Activated naive CD8-positive, alpha-beta T cell treated with anti-CD3 and anti-CD28 coated beads for 36 hours (primary cell): ENCODE measurements at places on chromosomes 5 and 9. TPM values are rescaled to one million over a fixed set of nuclear protein-coding genes. Genes with fewer than 3 reads are reported as not detected.
A peak's percentile ranks its signal among the peaks of the same experiment; 100 is the strongest.

MTRR gene
- total RNA-seq = 67.2 TPM

NUTM2G gene
- total RNA-seq = not detected

- no peak for DNase-seq
Measured at GRCh38 chr5:9263656-9264055, 282.2 kb downstream of the SEMA5A start.

GRCh38 chr5:95823738-95824609, 1.4 kb upstream of the GLRX start:
- DNase-seq = peak; percentile 53

GRCh38 chr9:13956107-13956506, 357.8 kb downstream of the NFIB start:
- DNase-seq = no peak

DRD1 gene
- not detected for total RNA-seq

PCDHB6 gene
- not detected for total RNA-seq

DNA sequence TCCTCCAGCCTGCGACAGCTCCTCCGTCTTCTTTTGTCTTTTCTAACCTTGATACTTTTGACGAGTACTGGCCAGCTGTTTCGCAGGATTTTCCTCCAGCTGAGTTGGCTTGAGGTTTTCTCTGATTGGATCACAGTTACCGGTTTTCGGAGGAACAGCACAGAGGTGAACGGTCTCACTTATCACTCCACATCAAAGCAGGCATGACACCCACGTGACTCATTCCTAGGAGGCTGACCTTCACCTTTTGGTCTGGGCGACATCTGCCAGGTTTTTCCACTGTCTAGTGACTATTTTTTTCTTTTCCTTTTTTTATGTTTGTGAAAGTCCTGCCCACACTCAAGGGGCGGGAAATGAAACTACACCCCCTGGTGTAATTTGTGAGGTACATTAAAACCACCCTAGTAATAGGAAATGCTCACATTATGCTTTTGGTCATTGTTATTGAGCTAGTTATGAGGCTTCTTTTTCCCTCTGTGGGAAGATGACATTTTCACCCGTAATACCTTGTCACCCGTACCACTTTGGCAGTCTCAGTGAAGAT, 319.2 kb downstream of the GADD45G start:
- peak; percentile 76 for DNase-seq

CNTNAP3B gene
- not detected for total RNA-seq

DNA sequence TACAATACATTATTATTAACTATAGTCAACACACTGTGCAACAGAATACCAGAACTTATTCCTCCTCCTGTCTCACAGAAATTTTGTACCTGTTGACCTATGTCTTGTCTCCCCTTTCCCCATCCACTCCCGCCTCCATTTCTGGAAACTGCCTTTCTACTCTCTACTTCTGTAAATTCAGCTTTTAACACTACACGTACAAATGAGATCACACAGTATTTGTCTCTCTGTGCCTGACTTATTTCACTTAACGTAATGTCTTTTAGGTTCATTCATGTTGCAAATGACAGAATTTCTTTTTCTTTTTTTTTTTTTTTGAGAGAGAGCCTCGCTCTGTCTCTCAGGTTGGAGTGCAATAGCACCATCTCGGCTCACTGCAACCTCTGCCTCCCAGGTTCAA, 19.5 kb downstream of the MEF2C start:
- DNase-seq = no peak

ARHGAP26 gene
- 11.0 TPM for total RNA-seq

DNA sequence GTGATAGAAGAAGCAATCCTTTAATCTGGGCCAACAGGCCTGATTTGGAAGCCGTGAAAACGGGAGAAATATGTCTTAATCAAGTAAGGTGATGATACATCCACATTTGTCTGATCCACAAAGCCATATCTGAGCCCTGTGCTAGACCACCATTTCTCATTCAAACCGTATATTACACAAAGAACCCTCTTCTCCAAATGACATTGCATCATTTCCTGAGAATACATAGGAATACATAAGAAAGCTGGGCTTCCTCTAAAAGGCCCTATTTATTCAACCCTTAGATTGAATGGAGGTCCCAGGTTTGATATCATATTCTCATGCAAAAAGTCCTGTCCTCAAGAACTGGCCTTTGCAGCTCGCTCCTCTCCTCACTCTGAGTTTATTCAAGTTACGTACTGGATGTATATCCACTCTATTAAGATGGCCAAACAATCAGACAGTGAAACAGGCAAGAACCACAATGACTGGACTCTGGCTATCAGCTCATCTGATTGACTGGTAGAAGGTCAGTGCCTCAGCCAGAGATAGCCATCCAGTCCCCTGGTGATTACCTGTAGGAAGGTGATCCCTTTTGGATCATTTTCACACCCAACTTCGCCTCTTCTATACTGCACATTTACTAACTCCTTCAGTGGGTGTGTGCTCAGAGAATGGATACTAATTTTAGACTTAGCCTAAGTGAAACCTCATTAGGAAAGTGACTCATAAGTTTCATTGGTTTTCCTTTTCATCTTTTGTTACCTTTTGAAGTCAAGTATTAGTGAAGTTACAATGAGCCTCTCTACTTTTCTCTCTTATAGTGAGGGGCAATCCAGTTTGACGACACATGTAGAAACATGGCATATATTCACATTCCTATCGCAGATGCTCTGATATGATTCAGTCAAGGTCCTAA, 167.6 kb upstream of the WWC1 start:
- no peak for DNase-seq

ACTBL2 gene
- not detected for total RNA-seq

DNA sequence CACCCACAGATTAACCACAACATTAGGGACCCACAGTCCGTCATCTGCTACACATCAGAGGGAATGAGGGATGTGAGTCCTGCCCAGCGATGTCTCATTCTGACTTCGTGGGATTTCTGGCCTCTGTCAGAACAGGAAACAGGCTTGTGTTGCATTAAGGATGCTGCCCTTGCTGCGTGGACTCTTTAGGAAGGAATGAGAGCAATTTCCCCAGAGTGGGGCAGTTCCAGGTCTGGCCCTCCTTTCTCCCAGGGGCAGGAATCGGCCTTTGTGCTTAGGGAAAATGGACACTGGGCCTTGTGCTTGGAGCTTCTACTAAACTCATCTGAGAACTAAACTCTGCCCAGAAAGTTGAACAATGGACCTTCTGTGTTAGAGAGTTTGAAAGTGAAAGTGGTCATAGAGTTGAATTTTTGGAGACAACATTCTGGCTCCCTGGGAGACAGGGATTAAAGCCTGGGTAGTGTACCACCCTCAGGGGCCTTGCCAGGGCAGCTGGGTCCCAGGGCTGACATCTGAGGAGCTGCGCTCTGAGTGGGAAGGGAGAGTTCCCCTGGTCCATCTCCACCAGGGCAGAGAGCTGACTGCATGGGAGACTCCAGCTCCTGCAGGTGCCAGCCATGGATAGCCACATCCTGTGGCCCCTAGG, 37.8 kb upstream of the S1PR3 start:
- DNase-seq = no peak

BAAT gene
- 0.06 TPM for total RNA-seq
